ENCODE measurements at places on chromosomes 2 and 18.

- no peak for DNase-seq
Observed at GRCh38 chr2:152466041-152466440, 131.1 kb downstream of the FMNL2 start.

DNA sequence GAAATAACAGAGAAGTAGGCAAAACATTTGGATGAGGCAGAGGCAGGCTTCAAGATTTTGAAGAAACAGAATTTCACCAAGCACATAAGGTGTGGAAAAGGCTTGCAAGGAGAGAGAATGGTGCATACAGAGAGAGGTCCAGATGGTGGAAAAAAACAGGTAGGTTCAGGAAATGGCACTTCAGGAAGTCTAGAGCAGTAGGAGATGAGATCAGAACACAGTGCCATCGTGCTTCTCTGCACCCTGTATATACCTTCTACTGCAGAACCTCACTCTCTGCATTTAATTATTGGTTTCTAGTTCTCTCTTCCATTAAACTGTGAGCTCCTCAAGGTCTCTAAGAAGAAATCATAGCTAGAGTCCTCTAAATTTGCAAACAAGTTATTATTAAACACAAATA is 2.4 kb downstream of the PAIP2B start:
- no peak for DNase-seq

- no peak for DNase-seq
Observed at GRCh38 chr2:229408356-229408755, 137.3 kb upstream of the PID1 start.

- DNase-seq, result no peak
Observed at GRCh38 chr2:24658531-24659202, 134.5 kb downstream of the PTRHD1 start.

DNA sequence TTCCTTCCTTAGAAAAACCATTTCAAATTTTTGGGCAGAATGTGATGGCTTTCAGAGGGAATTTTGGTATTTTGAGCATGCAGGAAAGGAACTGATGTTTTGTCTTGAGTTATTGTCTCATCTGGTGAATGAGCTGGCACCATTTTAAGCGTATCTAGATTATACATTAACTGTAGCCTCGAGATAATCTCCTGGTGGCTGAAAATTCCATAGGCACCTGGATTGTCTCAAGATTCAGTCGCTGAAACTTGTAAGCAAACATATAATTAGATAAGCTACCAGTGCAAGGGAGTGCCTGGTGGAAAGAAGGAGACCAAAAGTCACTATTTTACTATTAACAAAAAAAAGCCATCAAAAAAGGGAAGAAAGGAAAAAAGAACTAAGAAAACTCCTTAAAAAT is 687.8 kb upstream of the DDX18 start:
- DNase-seq, result no peak

DNA sequence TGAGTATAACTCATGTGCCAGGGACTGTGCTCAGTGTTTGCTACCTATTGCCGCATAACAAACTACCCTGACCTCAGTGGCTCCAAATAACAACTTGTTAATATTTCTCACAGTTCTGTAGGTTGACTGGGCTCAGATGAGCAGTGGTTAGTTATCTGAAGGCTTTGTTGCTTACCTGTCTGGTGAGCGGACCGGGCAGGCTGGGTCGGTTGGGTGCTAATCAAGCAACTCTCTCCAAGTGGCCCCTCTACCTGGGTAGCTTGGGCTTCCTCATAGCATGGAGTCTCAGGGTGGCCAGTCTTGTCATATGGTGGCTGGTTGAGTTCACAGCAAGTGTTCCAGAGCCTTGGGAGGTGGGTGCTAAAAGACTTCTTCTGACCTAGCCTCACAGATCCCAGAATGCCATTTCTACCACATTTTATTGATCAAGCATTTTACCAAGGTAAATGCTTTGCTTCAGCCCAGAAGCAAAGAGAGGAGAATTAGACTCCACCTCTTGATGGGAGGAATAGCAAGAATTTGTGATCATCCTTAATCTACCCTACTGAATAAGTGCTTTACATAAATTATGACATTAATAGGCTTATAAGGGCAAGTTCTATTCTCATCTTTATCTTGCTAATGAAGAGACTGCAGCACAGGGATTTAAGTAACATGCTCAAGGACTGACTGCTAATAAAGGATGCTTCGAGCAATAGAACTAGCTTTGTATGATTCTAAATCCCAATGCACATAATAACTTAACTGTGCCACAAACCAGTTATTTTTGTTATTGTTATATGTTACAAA is 16.9 kb downstream of the RAB31 start:
- DNase-seq, result no peak

DNA sequence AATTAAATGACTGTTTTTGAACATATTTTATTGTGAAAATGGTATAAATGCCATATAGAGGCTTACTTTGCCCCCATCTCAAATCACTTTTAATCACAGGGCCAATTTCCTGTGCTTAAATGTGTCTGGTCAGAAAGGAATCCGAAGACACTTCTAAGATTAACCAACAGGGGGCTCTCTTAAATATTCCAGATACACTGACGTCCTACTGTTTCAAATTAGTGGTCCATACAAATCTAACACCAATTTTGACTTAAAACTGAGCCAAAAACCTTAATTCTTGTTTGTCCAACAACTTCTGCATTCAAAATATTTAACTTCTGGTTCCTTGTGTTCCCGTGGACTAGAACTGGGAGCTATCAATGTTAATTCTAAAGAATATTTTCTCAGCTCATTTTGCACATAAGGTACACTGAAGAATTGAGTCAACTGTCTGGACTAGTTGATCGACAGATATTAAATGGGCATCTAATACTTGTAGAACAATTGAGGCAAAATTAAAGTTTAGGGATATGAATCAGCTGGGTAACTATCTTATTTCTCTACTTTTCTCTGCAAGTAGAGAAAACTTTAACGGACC is 557.5 kb downstream of the ARHGAP15 start:
- DNase-seq, result no peak

DNA sequence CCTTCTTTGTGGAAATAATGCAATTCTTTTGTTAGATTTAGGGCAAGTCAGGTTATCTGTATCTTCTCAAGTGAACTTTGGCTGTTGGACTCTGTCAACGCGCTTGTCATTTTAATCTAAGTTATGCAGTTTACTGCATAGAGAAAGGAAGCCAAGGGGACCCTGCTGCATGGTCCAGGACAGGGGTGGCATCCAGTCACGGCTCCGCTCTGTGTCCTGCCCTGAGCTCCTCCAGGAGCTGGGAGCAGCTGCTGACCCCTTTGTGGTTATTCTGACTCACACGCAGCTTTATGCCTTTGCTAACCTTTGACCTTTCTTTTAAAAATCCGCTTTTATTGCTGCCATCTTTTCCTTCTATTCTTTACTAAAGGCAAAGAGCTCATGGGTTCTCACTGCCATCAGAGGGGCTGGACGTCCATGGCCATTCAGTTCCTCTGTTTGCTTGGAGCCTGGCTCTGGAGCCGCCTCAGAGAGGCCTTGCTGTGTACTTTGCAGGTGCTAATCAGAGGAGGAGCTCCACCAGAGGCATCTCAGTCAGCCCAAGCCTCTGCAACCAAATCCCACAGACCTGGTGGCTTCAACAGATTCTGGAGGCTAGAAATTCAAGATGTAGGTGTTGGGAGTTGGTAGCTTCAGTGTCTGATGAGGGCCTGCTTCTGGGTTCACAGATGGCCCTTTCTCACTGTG is 39.3 kb downstream of the SNTG2 start:
- DNase-seq, result no peak

DNA sequence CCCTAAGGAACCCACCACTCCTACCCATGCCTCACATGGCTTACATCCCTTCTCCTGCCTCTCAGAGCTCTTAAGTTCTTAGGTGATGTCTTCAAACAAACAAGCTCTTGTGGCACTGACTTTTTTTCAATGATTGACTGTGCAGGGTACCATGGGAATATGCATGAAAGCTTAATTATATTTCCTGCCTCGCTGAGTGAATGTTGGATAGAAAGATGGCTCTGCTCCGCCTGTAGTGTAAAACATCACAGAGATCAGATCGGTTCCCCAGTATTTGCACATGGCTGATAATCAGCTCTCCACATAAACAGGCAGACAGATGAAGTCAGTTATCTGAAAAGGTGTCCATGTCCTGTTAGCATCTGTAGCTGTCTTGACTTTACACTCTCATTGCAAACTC is 820.8 kb downstream of the TDRD15 start:
- no peak for DNase-seq

GRCh38 chr18:3625742-3626091 is 175.7 kb downstream of the TGIF1 start:
- no peak for DNase-seq
